ENCODE measurements at places on chromosomes 1 and 21.
A peak's percentile ranks its signal among the peaks of the same experiment; 100 is the strongest.

DNA sequence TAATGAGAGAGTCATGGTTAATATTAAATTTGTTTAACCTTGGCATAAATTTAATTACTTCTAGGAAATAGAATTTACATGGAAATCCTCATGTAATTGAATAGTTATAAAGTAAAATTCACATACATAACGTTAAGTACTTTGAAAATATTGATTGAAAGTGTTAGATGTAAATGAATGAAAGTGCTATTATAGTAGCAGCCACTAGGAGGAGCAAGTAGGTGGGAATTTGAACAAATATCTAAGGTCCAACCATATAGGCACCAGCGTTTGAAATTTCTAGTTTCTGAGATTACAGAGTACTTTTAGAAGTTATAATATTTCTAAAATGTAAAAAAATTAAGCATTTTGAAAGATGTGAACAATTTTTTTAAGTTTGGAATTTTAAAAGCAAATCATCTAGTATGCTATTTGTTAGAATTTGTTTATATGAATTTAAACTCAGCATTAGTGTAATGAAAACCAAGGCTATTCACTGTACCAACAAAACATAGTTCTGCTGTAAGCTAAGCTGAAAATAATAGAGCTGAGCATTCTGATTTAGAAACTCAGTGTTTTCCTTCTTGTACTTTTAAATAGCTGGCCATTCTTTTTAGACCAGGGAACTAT is 3.3 kb downstream of the B3GALT2 start:
- no peak for DNase-seq

DNA sequence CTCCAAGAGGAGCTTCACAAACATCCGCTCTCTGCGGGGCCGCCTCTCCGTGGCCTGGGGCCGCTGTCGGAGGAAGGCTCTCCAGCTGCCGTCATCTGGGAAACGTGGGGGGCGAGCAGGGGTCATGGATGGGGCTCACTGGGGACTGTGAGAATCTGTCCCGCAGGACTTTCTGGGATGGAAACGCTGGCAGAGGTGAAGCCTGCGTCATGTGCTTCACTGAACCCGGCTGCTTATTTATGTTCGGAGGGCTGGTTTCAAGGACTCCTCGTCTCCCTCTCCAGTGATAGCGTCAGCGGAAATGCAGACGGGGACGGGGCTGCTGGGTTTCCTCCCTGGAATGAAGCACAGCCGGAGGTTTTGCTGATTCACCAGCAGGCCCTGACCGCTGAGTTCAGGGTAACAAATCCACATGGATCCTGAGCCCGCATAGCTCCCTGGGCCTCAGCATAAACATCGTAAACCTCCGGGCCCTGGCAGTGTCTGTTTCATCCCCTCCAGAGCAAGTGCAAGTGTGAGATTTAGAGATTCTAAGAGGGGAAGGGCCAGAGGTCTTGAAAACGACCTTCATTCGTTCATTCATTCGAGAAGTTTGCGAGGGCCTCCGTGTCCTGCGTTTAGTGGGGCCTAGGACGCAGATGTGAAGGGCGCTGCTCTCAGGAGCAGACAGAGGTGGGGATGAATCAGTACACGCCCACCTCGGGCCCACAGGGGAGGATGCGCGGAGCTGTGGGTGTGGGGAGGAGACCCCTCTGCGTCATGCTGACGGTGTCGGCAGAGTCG is 7.0 kb upstream of the POFUT2 start:
- no peak for DNase-seq

- no peak for DNase-seq
Measured at GRCh38 chr1:173093691-173094445, 43.1 kb upstream of the TNFSF18 start.

- DNase-seq: no peak
Measured at GRCh38 chr1:58588396-58588795, 11.3 kb upstream of the TACSTD2 start.

DNA sequence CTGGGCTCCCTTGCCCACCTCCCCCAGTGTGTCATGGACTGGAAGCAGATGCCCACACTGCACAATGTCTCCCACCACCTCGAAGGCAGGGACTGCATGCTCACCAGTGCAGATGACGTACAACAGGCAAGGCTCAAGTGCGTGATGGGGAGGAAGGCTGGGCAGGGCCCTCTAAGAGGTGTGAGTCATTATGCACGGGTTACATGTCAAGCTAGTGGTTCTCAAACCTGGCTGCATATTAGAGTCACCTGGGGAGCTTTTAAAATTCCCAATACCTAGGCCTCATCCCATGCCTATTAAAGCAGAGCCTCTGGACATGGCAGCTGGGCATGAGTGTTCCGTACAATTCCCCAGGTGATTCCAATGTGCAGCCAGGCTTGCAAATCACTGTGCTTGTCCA is 137.9 kb upstream of the NGF start:
- DNase-seq: no peak

DNA sequence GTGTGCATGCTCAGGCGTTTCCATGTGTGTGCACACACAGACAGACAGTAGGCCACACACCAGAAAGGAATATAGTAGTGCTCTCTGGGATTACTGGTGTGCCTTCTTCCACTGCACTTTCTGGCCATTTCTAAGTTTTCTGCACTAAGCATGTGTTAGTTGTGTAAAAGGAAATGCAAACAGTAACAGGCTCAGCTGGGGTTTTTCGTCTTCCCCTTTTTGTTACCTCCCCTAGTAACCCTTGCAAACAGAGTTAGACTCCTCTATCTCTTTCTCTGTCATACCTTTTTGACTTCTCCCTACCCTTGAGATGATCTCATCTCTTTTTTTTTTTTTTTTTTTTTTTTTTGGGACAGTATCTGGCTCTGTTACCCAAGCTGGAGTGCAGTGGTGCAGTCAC is 196.3 kb downstream of the SDCCAG8 start:
- DNase-seq: no peak

GRCh38 chr1:223653015-223653414 is 12.5 kb downstream of the CAPN8 start:
- DNase-seq: no peak

- peak; percentile 34 for DNase-seq
Measured at GRCh38 chr1:25990702-25991395, 7.0 kb downstream of the PAFAH2 start.

GRCh38 chr1:10979483-10979920 is 33.0 kb upstream of the TARDBP start:
- no peak for DNase-seq

DNA sequence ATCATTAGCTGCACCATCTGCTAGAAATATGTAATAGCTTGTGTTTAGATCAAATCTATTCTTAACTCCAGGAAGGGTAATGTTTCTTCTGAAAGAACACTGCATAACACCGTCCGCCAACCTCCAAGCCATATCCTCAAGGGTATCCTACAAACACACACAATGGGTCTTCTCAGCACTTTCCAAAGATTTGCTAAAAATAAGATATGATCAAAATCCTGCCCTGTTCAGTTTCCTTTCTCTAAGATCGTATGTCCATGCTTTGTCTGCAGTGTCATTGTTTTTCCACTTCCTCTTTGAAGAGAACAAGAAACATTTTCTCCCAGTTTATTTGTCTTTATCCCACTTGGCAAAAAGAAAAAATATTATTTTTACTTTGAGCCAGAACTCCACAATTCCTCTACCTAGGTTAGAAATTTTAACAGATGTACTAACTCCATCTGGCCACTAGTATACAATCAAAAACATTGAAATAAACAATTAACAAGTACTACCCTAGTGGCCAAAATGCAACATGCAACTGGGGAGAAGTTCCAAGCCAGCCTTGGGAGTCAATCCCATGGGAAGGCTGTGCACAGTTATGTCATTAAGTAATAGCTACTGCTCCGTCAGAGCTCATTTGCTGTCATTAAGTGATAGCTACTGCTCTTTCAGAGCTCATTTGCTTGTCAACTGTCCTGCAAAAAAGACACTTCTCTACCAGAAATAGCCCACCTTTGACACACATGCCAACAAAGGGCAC is 37.8 kb downstream of the FRRS1 start:
- no peak for DNase-seq

GRCh38 chr1:202010180-202011015 is at the start of gene ELF3:
TSS of gene ELF3 (plus strand) at chr1:202010587. CDS start at chr1:202011137, 550 bp downstream.
- no peak for DNase-seq

GRCh38 chr1:182367926-182368325 is 23.7 kb downstream of the GLUL start:
- DNase-seq: no peak

GRCh38 chr1:117433943-117434342 is 66.7 kb downstream of the MAN1A2 start:
- no peak for DNase-seq

- no peak for DNase-seq
Measured at GRCh38 chr1:247322849-247323586, 8.6 kb downstream of the ZNF496 start.

- no peak for DNase-seq
Measured at GRCh38 chr1:70299472-70299871, 55.0 kb downstream of the ANKRD13C start.

DNA sequence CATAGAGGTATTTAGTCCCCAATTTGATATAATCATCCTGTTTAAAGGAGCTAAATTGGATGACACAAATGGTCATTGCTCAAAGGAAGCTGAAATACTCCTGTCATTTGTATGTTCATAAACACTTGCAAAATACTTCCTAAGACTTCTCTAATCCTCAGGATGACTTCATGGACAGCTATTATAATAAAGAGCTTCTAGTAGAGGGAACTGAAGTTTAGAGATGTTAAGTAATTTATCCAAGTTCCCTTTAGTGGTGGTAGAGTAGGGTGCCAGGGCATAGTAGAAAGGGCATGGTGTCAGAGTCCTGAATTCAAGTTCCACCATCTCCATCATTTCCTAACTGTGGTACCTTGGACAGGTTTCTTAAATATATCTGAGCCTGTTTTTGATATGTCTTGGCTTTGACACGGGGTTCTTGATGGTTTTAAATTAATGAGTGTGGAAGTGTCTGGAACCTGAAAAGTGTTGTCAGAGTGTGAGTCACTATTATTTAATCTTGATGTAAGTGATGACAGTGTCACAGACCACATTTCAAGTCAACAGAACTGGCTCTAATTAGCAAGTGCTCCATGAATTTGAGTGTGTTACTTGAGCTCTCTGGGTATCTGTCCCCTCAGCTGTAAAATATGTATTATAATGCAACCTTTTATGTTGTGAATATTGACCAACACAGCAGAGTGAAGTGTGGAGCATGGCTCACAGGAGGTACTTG is 12.1 kb upstream of the GBP6 start:
- DNase-seq: no peak

DNA sequence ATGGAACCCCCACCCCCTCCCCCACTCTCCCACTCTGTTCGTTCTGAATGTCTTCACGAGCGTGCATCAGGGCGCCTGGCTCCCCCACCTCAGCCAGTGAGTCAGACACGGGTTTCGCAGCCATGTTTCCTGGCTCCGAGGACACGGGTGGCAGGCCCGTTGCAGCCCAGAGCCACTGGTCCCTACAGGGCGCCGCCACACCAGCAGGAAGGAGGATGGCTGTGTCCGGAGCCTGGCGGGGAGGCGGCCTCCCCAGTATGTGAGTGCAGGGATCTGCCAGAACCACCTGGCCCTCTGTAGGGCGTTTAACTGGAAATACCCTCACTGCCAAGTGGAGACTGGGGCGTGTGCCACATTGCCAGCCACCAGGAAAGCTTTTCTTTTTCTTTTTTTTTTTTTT is 18.5 kb downstream of the CSTB start:
- no peak for DNase-seq

GRCh38 chr1:79792219-79792930 is 785.8 kb upstream of the ADGRL4 start:
- DNase-seq: no peak

- no peak for DNase-seq
Measured at GRCh38 chr1:237736372-237737029, 154.2 kb downstream of the ZP4 start.

DNA sequence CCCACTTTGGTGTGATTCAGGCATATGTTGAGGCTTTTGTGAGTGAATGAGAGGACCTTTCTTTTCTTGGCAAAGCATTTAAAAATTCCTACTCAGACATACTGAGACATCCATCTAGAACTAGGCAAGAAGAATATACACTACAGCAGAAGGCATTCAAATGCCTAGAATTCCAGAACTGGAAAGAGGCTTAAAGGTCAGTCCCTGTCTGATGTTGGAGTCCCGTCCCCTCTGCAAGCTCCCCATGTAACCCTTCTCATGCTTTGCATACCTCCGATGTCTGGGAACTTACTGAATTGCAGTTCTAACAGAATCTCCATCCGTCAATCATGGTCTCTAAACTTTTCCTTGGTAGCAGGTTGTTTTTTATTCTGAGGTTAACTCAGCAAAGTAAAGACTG is 152.9 kb downstream of the ATP6V1G3 start:
- DNase-seq: no peak

GRCh38 chr1:154208677-154209388 is 2.7 kb upstream of the CFAP141 start:
- DNase-seq: no peak

GRCh38 chr1:230105754-230106625 is 39.0 kb downstream of the GALNT2 start:
- DNase-seq: no peak

DNA sequence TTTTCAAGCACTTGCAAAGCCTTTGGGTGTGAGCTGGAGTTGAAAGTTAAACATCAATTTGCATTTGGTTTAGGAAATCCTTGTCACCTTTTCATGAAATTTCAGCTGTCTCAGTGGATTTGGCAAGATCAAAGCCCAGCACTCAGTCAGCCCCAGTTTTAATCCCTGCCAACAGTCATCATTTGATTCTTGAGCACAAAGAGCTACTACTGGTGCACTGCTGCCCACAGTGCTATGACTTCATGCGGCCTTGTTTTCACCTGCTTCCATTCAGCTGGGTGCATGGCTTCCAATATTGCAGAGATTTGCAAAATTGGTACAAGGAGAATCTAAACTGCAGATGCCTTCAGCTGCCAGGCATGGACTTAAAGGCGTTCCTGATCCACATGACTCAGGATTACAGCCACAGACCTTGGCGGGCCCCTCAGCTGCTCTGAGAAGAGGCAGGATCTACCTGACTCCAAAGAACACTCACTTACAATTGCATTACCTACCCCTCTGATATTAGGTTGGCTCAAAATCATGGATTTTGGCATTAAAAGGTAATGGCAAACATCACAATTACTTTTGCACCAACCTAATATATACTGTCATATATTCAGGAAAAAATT is 259.1 kb downstream of the DSCAM start:
- no peak for DNase-seq

DNA sequence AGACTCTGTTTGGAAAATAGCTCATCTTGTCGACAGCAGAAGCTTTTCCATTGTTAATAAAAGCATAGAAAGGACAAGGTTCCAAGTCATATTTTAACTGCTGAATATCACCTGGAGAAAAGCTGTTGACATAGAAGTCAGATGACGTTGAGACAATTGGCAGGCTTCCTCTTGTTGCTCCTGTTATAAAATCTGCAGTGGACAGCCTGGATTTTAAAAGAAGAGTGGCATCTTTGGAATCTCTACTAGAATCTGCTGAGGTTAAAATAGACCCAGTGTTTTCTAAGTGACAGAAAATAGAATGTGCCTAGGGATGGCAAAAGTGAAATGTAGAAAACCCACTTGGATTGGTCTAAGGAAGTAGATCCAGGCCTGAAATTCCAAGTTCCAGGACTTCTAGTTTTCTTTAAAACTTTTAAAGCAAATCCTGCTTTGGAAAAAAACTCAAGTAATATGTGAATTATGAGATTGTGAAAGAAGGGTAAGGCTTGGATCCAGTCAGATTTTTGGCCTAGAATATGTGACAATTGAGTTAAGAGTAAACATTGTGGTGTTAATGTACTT is 53.6 kb upstream of the NEXN start:
- no peak for DNase-seq

Data from activated naive CD4-positive, alpha-beta T cell treated with Interleukin-2 at 50 U/mL for 16 hours (primary cell).